ENCODE measurements at places on chromosomes 1 and 21.

GRCh38 chr1:234553240-234554188 lies 56.5 kb downstream of the IRF2BP2 start:
- no peak for DNase-seq

- peak; percentile 51 for DNase-seq
Observed at GRCh38 chr21:41703857-41704501, 62.9 kb downstream of the RIPK4 start.

GRCh38 chr1:188249811-188250210 lies 1421.1 kb downstream of the PLA2G4A start:
- DNase-seq, result no peak

- DNase-seq, result no peak
Observed at GRCh38 chr1:167474191-167474641, 44.1 kb downstream of the CD247 start.

DNA sequence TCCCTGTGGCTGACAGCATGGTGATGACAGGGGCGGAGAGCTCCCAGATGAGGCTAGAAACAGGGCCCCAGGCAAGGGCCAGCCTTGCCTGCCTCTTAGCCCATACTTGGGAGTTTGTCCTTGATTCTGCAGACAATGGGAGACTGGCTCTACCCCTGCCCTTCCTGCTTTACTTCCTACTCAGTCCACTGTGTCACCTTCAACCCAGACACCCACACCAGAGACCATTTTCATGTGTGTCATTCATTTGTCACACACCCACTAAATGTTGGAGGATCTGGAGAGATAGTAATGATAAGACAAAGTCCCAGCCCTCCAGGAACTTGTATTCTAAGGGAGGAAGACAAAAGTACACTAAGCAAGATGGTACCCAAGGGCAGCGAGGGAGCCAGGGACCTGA lies 43.7 kb downstream of the SYT6 start:
- no peak for DNase-seq

- DNase-seq, result peak; percentile 38
Observed at GRCh38 chr1:37465593-37466517, 8.5 kb upstream of the ZC3H12A start.
